Stimulated activated CD4-positive, alpha-beta T cell treated with anti-CD3 and anti-CD28 coated beads, TNF-alpha, amount 100 ng/mL, for 1 hour (primary cell): ENCODE measurements at places on chromosomes 6 and 20.

- no peak for DNase-seq
Measured at GRCh38 chr20:49910340-49910706, 5.0 kb downstream of the SPATA2 start.

GRCh38 chr6:90805619-90806155, 218.8 kb upstream of the MAP3K7 start:
- DNase-seq: no peak

- DNase-seq: no peak
Measured at GRCh38 chr6:149306967-149307366, 10.5 kb upstream of the TAB2 start.

GRCh38 chr6:55034752-55035151, 139.6 kb upstream of the HCRTR2 start:
- DNase-seq: no peak

DNA sequence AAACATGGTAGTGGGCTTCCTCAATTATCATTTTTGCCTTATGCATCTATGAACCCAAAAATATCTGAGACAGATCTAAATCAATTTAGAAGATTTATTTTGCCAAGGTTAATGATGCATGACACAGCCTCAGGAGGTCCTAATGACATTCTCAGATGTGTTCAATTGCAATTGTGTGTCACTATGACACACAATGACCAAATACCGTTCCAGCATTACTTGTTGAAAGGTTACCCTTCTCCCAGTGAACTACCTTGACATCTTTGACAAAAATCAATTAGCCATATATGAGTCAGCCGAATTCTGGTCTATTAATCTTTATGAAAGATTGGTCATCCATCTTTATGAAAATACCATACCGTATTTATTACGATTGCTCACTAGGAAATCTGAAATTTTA, 592.5 kb upstream of the GJE1 start:
- DNase-seq: no peak

GRCh38 chr6:119526561-119527230, 177.1 kb upstream of the MAN1A1 start:
- no peak for DNase-seq

DNA sequence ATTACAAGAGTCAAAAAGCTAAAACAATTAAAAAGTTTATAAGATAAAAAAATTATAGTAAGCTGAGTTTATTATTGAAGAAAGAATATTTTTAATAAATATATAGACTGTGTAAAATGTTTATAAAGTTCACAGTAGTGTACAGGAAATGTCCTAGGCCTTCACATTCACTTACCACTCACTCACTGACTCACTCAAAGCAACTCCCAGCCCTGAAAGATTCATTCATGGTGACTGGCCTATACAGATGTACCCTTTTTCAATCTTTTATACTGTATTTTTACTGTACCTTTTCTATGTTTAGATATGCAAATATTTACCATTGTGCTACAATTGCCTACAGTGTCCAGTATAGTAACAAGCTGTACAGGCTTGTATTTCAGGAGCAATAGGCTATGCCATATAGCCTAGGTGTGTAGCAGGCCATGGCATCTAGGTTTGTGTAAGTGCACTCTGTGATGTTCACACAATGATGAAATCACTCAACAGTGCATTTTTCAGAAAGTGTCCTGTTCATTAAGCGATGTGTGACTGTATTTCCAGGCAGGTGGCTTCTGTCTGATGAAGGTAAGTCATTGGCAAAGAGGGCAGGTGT, 130.2 kb downstream of the BTBD3 start:
- DNase-seq: no peak

DNA sequence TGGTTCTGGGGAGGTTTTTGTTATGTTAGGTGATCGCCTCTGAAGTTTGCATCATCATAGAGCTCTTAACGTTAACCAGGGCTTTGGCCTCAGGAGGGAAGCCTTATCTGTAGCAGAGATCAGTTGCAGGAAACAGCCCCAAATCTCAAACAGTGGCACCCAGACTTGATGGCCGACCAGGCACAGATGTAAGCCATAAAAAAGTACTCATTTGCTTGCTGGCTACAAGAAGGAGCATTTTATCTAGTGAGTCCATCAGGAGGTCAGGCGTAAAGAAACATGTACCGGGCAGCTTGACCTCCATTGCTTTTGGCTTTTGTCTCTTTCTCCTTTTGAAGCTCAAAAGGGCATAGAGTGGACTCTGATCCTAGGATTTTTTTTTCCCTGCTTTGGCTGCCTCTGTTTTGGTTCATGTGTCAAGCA, 122.3 kb downstream of the CCDC170 start:
- no peak for DNase-seq

DNA sequence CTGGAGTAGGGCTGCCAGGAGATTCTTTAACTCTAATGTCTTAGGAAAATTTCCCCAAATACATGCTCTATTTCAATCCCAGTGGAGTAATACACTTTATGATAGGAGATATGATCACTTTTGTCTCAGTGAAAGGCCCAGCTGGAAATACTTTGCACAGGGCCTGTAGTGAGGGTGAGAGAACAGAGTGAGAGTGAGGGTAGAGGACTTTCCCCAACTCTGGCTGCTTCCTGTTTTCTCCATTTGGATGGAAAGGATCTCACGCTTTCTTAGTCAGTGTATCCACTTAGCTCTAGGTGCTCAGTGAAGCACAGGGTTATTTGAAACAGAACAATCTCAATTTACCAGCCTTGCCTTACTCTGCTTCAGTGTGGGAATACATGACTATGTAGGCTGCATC, 36.6 kb downstream of the FAM229B start:
- no peak for DNase-seq

DNA sequence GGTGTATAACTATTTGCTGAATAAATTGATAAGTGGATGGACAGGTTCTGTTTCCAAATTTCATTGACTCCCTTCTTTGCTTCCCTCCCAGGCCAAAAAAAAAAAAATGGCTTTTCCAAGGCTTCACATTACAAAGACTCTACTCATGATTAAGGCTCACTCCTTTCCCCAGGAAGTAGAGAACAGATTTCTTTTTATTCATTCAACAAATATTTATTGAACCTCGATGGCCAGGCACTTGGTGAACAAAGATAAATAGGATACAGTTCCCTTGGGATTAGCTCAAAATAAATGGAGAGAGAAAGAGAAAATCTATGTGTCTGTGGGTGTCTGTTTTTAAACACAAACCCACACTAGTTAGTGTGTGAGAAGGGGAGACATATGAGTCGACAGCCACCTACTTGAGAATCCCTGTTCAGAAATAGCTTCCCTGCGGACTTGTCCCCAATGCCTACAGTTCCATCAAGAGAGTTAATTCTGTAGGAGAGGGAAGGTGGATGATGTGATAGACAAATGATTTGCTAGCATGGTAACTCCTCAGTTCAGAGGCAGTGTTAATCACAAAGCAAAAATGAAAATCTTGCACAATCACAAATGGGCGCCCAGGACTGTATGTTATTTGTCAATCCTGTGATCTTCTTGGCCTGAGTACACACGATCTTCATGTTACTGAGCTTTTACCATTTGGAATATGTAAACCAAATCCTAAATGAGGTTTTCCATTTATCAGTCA, 20.3 kb downstream of the TRAF3IP2 start:
- DNase-seq: no peak
